ENCODE measurements at places on chromosomes 7 and 10.

DNA sequence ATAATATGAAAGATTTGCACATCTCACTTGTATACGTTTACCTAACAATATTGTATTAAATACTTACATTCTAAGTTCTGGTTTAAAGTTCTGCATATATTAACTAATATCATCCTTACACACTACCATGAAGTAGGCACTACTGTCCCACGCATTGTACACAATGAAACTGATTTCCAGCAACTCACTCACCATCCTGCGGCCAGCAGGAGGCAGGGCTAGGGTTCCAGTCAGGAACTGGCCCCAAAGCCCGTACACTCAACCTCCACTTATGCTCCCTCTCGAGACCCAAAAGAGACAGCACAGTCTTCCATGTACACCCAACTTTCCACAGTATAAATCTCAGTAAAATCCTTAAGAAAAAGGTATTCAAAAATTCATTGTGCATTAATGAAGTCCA, 41.4 kb downstream of the GRID1 start:
- no peak for DNase-seq

- no peak for DNase-seq
These were observed 11.2 kb upstream of the AKAP9 start for GRCh38 chr7:91929463-91929862.

GRCh38 chr7:8035647-8036518, 67.3 kb downstream of the GLCCI1 start:
- peak; percentile 84 for DNase-seq

DNA sequence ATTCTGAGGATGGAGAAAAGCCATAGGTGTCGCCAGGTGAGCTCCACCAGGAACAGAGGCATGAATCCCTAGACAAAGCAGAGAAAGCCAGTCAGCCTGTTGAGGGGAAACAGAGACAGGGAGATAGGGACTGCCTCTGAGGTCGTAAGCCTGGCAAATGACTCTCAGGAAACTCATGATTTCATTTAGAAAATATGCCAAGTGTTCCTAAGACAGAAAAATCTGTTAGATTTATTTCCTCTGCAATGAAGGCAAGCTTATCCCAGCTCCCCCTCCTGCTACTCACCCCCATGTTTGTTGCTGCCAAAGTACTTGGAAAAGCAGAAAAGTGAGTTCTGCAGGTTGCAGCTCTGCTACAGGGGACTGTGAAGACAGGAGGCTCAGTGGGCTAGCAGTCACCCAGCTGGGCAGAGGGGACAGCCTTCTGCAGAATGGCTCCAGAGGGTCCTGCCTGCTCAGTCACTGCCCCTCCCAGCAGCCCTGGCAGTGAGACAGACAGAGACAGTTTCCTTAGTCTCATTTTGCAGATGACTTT, 184.3 kb downstream of the ADRA2A start:
- no peak for DNase-seq

- DNase-seq, result no peak
These were observed 10.2 kb downstream of the ALKBH4 start for GRCh38 chr7:102454468-102454867.

DNA sequence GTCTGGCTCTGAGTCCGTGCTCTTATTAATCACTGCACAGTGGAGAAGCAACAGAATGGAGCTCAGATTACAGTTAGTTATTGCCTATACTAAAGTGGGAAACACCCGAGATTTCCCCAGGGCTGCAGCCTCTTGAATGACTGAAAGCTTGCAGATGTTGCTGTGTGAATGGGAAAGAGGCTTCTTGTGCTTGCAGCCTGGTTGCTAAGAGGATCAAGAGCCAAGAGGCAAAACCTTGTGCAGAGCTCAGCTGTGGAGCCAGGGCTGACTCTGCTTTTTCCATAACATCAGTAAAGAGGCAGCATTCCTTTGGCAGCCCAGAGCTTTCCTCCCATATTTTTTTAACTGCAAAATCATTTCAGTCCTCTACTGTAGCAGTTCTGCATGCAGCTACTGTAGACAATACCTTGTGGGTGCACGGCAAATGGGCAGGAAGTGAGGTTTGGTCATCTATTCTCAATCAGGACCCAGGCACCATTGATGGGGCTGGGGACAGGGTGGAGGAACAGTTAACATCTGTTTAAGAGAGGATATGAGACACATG, 86.5 kb downstream of the RALA start:
- peak; percentile 42 for DNase-seq

- no peak for DNase-seq
These were observed 20.7 kb downstream of the AVL9 start for GRCh38 chr7:32515890-32516550.

- DNase-seq, result peak; percentile 54
These were observed 152.5 kb downstream of the LCOR start for GRCh38 chr10:96984541-96985131.

- no peak for DNase-seq
These were observed 31.9 kb downstream of the RPS24 start for GRCh38 chr10:78065611-78066010.

DNA sequence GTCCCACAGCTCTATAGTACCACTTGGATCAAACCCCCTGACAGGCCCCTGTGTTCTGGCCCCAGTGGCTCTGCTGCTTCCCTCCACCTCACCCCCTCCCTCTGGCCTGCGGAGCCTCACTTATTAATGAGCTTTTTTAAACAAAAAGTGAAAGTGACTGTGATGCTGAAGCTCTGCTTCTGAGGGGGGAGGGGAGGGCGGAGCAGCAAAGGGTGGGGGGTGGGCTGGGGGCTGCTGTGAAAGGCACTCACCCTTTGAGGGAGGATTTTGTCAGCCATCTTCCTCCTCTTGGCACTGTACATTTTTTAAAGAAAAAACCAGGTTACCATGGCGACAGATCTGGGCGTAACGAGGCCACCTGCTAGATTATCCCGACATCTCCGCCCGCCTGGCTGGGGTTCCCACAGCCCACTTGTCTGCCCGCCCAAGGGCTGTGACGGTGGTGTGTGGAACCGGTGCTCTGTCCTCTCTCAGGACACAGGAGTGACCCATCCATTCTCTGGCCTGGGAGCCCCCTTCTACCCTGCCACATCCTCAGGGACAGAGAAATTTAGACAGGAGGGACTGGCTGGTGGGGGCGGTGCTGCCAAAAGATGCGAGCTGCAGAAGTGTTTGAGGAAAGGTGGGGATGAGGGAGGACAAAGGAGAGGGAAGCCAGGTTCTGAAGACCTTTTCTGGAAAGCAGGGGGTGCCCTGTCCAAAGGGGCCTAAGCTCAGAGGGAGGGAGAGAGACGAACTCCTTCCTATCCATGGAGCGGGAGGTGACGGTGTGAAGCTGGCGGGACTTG, 4.9 kb downstream of the SMARCD3 start:
- peak; percentile 80 for DNase-seq

GRCh38 chr10:5442065-5442989, 30.0 kb downstream of the NET1 start:
- peak; percentile 84 for DNase-seq

- no peak for DNase-seq
These were observed 21.3 kb downstream of the CLCN1 start for GRCh38 chr7:143337216-143337615.

Data from hematopoietic multipotent progenitor cell treated with erythropoietin and hydrocortisone succinate and interleukin-3 and kit ligand, for 6 days (in vitro differentiated cells).